Stimulated activated CD8-positive, alpha-beta memory T cell treated with anti-CD3 and anti-CD28 coated beads, Interleukin-15, amount 100 ng/mL, for 1 hour (primary cell): ENCODE measurements at places on chromosomes 3 and 15.

DNA sequence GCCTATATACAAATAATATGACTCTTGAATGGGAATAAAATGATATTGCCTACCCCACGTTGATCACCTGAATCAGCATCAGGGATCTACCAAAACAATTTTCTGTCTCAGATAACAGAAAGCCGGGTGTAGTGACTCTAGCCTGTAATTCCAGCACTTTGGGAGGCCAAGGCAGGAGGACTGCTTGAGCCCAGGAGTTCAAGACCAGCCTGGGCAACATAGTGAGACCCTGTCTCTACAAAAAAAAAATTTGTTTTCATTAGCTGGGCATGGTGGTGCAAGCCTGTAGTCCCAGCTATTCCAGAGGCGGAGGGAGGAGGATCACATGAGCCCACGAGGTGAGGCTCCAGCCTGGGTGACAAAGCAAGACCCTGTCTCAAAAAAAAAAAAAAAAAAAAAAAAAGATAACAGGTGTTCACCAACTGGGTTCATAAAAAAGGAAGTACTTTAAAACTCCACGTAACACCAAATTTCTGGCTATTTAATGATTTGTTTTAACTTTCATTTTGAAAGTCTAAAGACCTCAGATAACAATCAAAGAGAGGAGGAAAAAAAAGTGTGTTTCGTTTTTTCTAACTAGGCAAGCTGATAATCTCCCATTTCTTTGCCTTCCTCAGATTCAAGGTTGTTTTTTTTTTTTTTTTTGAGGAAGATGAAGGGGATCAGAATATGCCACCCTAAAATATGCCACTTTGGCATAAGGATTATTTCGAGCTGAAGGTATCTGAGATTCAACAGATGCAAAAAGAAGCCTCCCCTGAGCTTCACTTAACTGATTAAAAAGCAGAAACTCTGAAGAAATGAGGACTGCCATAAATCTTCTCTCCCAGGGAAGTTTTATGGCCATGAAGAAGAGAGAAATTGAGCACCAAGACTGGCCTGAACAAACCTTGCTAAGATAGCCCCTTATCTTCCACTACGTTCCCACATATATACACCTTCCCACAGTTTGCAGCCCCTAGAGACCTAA lies 44.1 kb downstream of the TRANK1 start:
- no peak for DNase-seq

DNA sequence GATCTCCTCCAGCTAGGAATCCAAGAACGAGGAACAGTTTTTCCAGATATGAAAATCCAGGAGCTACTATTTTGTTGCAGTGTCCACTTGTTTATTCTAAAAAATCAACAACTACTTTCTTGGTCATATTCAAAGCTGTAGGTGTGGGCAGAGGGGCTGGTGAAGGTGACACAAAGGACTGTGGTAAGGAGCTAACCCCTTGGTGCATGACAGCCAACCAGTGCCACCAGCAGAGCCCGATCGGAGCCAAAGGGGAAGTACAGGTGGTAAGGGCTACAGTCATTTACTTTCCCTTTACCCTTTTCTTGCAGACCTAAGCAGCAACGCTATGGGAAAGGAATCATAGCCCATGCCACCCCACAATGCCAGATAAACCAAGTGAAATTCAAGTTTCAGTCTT lies 30.7 kb downstream of the PLA1A start:
- no peak for DNase-seq

DNA sequence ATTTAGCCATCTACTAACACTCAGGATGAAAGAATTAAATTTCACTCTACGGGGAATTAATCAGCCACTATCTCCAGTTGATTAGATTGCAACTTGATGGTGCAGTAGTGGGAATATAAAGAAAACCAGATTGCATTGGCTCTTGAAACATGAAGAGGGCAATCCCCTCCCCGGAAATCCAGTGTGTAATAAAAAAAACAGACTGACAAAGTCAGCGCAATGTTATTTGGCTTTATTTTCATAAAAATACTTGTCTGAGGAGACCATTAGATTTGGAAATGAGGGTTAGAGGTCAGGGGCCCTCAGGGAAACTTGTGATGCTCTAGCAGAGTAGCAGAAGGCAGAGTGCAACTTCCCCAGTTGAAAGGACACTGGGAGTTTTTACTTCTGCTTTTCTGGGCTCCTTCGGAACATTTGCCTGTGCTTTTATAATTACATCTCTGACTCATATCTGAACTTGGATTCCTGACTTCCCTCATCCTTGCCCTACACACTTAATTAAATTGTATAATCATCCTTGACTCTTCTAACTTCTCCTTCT lies 326.8 kb downstream of the TUSC7 start:
- DNase-seq = no peak

DNA sequence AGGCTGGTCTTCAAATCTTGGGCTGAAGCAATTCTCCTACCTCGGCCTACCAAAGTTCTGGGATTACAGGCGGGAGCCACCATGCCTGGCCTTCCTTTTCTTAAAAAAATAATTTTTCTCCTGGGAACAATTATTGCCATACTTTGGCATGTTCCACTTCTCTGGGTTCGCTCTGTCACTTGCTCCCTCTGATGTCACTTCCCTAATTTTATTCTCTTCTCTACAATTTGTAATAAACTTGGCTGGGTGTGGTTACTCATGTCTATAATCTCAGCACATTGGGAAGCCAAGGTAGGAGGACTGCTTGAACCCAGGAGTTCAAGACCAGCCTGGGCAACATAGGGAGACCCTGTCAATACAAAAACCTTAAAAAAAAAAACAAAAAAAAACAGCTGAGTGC lies 6.1 kb upstream of the IMPDH2 start:
- no peak for DNase-seq

GRCh38 chr3:52243791-52244628 lies 1.5 kb upstream of the PPM1M start:
- DNase-seq = no peak

DNA sequence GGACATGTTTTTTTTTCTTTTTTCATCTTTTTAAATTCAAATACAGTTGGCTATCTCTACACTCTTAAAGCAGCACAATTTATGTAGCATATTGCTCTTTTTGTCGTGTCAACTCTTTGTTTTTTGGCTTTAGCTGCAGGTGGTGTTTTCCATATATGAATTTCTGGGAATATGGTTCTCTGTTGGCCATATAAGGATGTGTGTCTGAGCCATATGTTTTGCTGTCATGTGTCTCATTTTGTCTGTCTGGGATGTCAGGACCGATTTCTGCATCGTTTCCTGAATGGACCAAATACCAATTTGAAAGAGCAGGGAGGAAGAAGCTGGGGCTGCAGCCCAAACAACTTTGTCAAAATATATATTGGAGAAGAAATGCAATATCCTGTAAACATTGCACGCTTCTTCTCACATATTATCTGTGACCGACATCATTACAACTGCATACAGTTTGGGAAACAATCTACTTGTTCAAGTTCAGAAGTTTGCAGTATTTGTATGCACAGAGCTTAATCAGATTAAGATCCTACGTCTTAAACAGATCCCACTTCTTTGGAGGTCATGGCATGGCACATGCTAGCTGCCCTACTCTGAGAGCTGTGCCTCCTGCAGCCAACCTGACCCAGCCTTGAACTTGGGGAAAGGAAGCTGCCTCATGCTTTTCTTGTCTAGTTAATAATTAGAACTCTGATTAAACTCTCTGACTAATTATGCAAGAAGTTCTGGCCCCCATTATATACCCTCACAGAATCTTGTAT lies 4.0 kb upstream of the SATB1 start:
- DNase-seq = no peak

DNA sequence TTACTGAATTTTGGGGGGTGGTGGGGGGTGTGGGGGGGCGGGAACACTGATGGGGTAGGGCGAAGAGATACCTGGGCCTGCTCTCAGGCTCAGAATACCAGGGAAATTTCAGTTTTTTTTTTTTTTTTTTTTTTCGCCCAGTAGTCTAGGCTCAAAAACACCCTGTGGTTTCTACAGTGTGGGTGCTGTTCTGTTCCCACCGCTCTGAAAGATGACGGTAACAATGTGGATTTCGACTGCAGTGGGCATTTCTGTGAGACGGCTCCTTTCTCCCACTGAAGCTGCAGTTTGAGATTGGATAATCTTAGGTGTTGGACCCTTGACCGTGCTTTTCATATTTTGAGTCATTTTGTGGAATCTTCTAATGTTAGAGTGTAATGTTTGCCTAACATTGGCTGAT lies 143.8 kb upstream of the RGMA start:
- DNase-seq = no peak

- DNase-seq = no peak
These were observed 77.5 kb downstream of the RPL22L1 start for GRCh38 chr3:170792471-170792870.
